GDM1 (cell line): ENCODE measurements at places on chromosomes 2 and 18.

- DNase-seq = no peak
These were observed 2.1 kb downstream of the DPYSL5 start for GRCh38 chr2:26850000-26850431.

DNA sequence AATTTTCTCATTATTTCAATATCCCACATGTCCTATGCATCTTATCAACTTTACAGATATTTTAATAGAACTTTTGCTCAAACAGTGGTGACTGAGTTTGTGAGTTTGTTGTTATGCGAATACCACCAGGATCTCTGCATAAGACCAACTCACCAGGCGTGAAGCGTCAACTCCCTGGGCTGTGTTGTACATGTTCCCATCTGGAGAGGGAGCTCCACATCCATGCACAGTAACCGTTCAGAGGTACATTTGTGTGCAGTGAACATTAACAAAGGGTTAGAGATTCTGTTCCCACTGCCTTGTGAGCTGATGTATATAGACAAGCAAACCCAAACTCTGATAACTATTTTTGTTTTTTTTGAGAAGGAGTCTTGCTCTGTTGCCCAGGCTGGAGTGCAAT lies 188.7 kb downstream of the MYT1L start:
- no peak for DNase-seq

GRCh38 chr2:10654069-10654468 lies 35.7 kb downstream of the NOL10 start:
- DNase-seq = no peak

- no peak for DNase-seq
These were observed 291.7 kb upstream of the KYNU start for GRCh38 chr2:142585785-142586184.

- no peak for DNase-seq
These were observed 1101.4 kb downstream of the CBLN2 start for GRCh38 chr18:71442731-71443141.

DNA sequence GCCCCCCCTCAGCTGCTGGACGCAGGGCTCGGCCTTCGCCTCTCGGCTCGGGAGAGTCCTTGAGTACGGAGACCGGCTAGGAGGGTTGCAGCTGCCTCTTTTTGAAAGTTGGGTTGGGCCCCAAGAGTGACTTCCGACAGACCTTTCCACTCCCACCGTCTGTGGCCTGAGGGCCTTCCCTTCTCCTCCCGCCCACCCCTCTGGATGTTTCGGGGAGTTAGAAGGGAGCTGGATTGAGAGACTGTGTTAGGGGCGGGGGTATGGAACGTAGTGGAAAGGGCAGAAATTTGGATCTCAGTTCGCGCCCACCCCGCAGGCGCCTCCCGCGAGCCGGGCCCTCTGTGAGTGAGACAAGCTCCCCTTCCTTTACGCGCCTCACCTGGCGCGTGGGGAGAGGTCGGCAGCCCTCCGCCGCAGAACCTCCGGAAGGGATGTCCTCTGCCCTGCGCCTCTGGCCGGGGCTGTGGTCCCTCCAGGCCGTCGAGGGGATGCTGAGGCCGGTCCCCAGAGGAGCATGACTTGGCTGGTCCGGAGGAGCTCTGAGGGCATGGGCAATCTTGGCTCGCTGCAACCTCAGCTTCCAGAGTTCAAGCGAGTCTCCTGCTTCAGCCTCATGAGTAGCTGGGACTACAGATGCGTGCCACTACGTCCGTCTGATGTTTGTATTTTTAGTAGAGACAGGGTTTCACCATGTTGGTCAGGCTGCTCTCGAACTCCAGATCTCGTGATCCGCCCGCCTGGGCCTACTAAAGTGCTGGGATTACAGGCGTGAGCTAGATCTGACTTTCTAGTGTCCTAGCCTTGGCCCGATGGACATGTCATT lies 15.9 kb downstream of the C2orf74 start:
- peak; percentile 35 for DNase-seq

- no peak for DNase-seq
These were observed 39.4 kb downstream of the SERPINB8 start for GRCh38 chr18:64009305-64009704.

DNA sequence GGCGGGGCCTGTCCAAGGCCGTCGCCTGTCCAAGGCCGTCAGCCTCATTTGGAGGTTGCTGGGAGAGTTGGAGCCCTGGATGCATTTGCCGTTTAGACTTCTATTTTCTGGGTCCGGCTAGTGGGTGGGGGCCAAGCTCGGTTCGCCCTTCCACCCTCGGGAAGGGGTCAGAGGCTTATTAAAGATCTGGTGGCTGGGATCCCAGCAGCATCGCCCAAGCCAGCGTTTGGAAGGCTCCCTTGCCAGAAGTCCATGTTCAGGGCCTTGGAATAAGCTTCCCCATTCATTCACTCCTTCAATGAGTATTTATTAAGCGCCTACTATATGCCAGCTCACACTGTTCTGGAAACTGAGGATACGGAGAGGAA lies 516 bp upstream of the DOCK10 start:
- DNase-seq = no peak

DNA sequence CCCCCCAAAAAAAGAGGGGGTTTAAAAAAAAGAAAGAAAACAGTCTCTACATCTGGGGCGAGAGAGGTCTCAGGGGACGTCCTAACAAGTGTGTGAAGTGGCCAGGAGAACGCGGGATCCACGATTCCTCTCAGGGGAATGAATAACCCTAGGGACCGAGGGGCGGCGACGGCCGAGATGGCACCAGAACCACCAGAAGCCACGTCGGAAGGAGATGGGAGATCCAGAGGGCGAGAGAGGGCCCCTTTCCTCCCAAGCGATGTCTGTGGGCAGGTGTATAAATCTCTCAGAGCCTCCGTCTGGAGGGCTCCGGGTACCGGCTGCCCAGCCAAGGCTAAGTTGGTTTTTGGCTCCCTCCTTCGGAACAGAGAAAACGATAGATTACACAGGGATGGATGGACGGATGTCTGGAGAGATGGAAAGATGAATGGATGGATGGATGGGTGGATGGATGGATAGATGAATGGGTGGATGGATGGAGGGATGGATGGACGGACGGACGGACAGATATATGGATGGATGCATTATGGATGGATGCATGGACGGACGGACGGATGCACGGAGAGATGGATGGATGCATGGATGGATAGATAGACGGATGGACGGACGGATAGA lies 1.7 kb downstream of the EPHA4 start:
- DNase-seq = no peak

DNA sequence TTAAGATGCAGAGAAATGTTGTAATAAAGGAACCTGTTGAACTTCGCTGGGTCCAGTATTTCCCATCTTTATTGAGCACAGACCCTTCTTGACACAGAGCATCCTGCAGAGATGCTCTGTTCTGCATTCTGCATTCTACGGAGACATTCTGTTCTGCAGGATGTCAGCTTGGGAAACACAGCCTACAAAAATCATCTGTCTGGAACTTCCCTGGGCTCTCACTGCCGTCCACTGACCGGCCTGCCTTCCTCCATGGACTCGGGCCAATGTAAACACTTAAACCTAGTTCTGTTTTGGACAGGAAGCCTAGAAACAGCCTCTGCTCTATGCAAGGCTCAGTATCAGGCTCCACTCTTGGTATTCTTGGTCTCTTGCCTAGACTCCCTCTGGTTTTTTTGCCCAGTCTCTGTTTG lies 90.0 kb upstream of the PPP1CB start:
- no peak for DNase-seq

GRCh38 chr2:105752691-105753358 lies 8.1 kb downstream of the NCK2 start:
- no peak for DNase-seq

DNA sequence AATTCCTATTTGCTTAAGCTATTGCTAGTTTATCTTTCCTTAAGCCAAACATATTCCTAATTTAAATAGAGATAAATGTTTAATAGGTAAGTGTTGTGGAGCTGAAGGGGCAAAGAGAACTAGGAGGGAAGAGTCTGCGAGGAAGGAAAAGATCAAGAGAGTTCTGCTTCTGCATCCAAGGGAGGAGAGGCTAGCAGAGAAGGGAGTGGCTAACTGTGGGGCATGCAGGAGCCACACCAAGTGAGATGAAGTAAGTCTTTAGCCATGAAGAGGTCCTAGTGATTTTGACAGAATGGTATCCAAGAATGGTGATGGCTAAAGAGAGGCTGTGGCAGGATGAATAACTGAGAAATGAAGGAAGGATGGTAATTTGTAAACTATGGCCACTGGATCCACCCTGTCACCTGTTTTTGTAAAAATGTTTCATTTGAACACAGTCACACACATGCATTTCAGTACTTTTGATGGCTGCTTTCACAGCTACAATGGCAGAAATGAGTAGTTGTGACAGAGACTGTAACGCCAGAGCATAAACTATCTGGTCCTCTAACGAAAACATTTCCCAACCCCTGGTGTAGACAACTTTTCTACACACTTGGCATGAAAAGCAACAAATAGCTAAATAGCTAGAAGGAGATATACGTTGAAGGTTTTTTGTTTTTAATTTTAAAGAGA lies 15.6 kb downstream of the TPGS2 start:
- no peak for DNase-seq

DNA sequence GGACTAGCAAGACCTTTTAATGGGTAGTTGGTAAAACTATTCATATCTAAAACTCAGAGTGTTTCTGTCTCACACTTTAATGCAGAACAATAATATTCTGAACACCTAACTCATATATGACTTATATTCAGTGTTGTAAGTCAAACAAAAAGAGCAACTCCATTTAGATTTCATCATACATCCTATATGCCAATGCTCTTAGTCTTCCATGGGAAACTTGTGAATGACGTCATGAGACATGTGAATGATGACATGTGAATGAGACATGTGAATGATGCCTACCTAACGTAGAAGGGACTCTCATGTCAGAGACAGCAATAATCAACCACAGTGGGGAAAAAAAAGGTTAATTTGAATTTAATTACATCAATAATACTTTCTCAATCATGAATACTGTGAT lies 28.0 kb downstream of the ZNF519 start:
- no peak for DNase-seq

- no peak for DNase-seq
These were observed 14.4 kb upstream of the CCL20 start for GRCh38 chr2:227799202-227799601.

DNA sequence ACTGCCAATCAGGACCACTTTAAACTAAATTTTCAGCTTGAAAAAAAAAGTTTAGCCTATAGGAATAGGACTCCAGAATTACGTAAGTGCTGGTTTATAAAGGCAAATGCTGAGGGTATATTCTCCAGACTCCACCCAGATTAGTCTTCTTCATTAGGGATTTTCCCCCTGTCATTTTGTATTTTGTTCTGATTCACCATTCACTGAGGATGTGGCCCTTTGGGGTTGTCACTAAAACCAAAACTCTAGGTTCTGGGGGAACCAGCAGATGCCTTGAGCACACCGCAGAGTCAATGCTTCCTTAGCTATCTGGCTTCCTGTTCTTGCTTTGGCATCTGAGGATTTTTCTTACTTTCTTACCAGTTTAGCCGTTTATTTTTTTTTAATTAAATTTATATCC lies 10.5 kb downstream of the SCYGR4 start:
- DNase-seq = no peak

DNA sequence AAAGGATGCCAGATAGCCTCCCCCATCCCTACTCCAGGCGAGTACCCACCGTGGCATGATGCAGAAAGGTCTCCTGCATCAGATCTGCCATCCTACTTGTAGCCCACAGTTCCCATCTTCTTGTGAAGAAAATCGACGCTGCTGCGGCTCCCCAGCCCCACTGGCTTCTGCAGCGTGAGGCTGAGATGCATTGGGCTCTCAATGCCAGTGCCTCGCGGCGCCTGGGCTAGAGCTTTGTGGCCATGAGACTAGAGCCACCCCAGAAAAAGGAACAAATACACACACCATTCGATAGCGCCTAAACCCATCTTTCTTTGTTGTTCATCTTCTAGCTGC lies 2.8 kb downstream of the NOL4 start:
- DNase-seq = no peak

DNA sequence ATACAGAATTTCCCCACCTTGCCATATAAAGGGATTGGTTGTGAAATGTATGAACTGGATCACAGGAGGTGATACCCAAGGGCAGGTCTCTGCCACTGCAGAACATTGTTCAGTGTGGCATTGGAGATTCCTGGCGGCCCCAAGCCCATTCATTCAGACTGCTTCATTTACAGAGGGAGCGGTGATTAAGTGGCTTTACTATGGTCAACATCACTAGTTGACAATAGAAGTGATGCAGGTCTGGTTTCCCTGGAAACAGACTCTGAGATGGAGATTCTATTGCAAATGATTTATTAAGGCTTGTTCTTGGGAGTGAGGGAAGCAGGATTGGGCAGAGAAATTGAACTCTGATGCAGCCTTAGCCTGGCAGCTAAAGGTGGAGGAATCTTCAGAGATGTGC lies 62.4 kb downstream of the ZDBF2 start:
- DNase-seq = no peak

GRCh38 chr2:60413069-60413813 lies 140.2 kb downstream of the BCL11A start:
- DNase-seq = no peak

DNA sequence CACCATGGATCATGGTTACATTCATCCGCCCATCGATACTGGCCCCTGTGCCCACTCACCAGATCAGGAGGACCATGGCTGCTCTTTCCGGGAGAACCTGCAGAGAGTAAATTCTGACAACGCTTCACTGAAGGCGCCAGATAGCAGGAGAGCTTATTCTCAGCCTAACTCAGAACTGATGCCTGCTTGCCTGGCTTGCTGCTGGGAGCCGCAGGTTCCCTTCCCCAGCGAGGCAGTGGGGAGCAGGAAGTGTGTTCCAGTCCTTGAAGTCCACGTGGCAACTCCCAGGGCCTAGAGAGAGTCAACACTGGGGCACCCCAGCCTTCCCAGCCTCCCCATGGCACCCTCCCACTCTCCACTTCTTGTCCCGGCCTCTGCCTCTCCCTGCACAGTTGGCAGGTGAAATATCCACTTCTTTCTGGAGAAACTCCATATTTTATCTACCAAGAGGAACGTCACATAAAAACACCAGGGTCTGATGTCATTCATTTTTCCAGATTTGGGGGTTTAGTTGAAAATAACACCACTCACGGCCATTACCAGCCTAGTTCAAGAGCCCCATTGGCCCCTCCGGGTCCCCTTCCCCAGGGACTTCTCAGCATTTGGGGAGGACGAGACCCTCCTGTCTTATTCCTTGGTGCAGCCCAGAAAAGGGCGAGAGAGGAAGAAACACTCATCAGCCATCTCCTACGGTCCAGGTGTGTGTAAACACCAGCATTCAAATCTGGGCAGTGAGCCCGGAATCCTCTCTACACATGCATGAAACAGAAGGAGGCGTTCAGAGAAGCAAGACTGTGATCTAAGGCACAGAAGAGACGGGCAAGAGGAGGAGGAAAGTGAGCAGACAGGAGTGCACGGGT lies 3.5 kb upstream of the TUBB6 start:
- DNase-seq = no peak

- no peak for DNase-seq
These were observed 1.4 kb downstream of the TTC39C start for GRCh38 chr18:24015639-24016631.

GRCh38 chr2:150977296-150977695 lies 284.4 kb downstream of the RBM43 start:
- DNase-seq = no peak

- DNase-seq = no peak
These were observed 67.8 kb upstream of the LMAN1 start for GRCh38 chr18:59426855-59427254.

- DNase-seq = no peak
These were observed 1131.7 kb upstream of the LRRTM1 start for GRCh38 chr2:81436256-81436655.

- no peak for DNase-seq
These were observed 102.9 kb upstream of the RAB6C start for GRCh38 chr2:129876541-129876940.
